ENCODE measurements at places on chromosomes 4 and X.

DNA sequence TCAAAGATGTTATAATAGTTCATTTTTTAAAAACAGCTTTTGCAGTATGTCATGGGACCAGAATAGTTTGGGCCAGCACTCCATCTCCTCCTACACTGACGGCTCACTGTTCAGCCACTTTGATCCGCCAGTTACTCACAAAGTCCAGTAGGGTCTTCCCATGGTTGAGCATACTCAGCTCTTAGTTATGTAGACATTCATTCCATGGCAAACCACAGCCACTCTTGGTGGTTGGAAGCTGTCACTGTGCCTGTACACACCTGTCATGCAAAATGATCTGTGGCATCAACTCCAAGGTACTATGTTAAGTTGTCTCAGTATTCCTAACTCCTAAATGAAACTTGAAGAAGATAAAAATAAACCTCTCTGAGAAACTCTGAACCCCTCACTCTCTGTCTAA lies 127.2 kb downstream of the NR3C2 start:
- no peak for DNase-seq

GRCh38 chrX:19281256-19281655 lies 62.5 kb upstream of the PDHA1 start:
- DNase-seq, result no peak

DNA sequence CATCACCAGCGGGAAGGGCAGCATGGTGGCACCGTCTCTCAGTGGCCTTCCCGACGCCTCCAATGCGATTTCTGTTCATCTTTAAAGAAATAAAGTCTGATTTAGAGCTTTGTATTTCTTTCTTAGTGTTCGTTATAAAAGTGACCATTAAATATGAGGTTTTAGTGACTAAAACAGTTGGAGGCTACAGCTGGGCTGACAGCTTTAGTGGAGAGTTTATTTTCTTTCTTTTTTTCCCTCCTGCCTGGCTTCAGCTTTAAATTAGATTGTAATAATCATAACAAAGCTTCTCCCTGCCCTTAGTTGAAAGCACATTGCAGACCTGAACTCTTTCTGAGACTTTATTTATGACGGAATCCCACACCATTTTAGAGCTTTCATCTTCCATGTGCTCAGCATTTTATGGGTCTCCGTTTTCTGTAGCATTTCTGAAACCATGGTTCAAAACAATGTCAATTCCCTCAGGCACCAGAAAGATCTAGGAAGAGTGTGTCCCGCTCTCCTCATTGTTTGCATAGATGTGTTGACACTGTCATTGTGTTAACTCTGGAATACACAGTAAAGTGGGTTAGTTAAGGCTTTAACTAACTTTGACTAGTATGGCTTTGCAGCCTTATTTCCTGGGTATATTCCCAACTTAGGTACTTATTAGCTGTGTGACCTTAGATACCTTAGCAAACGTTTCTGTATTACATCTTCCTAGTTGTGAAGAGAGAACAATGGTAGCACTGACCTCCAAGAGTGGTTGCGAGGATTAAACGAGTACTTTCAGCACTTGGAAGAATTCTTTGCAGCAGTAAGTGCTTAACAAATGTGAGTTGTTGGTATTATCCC lies 97.4 kb upstream of the PGRMC2 start:
- DNase-seq, result no peak

GRCh38 chr4:10458177-10458576 lies 951 bp upstream of the ZNF518B start:
- no peak for DNase-seq
